ENCODE measurements at places on chromosomes 3 and 15. TPM values are rescaled to one million over a fixed set of nuclear protein-coding genes. Genes with fewer than 3 reads are reported as not detected.

Gene GHSR
- not detected for total RNA-seq

DNA sequence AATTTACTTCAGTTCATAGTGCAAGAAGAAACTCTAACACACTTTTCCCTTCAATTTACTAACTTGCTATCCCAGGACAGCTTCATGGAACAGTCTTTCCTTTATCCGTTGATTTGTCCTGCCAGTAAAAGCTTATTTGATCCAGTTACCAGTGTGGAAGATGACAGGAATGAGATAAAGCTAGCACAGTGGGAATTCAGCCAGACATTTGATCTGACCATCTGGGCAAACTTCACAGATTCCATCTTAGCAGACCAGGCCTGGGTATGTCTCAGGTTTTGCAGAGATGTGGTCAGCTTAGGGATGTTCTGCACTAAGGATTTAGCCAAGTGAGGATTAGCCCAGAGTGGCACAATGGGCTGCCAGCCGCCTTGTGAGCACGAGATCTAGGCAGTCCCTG is 19.7 kb downstream of the CEMIP start:
- no peak for DNase-seq
- H3K27me3 ChIP-seq: peaks cover 7% of the 10 kb centered on the region
- H3K36me3 ChIP-seq: no peaks in the 10 kb centered on the region
- H3K4me1 ChIP-seq: no peaks in the 10 kb centered on the region

DNA sequence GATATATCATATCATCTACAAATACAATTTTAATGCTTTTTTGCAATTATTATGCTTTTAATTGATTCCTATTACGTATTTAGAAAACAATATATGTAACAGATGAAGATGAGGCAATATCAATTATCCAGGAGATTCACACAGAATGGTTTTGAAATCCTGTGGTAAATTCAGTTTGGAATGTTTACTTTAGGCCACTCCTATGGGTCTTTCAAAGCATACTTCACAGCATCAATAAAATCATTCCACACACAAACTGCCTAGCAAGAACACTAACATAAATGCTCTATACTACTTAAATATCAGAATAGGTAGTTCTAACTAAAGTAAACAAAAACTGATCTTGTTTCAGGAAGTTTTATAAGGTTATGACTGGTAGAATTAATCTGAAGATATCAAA is 90.5 kb downstream of the FAM227B start:
- no peak for DNase-seq

- peaks cover 13% of the 10 kb centered on the region for H3K4me1 ChIP-seq
- H3K36me3 ChIP-seq: peaks cover 8% of the 10 kb centered on the region
- no peak overlapping the region for H3K4me3 ChIP-seq
- no peak for DNase-seq
- H3K27me3 ChIP-seq: no peaks in the 10 kb centered on the region
Observed at GRCh38 chr15:41810651-41811431, 17.1 kb upstream of the JMJD7 start.

- H3K4me3 ChIP-seq: no peak overlapping the region
- no peak for DNase-seq
- H3K27me3 ChIP-seq: no peaks in the 10 kb centered on the region
- no peak overlapping the region for H3K27ac ChIP-seq
Observed at GRCh38 chr3:13582366-13583250, 33.7 kb downstream of the FBLN2 start.

Gene CPLX3
- not detected for total RNA-seq

- no peaks in the 10 kb centered on the region for H3K36me3 ChIP-seq
- no peak for DNase-seq
- H3K4me1 ChIP-seq: peaks cover 21% of the 10 kb centered on the region
- no peak overlapping the region for H3K27ac ChIP-seq
Observed at GRCh38 chr3:178381971-178382448, 154.2 kb upstream of the KCNMB2 start.

DNA sequence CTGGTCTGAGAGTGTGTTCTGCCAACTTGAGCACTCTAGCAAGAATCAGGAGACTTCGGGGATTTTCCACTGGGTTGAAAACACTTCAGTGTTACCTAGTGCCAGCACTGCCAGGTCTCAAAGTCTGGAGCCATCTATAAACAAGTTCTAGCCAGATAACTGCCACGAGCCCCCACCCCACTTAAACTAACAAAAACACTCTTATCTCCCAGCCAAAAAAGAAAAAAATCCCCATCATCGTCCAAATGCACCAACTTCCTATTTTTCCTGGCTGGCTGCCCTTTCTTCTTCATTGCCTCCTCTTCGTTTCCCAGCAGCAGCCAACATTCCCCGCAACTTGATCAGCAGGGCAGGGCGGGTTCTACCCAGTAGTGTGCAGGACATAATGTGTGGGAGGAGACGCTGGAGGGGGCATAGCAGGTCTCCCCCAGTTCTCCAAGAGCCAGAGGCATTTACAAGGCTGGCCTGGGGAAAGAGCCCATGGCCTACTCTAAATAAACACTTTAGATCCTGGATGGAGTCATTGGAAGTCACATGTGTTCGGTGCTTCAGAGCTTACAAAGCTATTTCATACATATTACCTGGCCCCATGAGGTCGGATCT is 29.5 kb downstream of the C2CD4B start:
- DNase-seq: no peak
- peaks cover 5% of the 10 kb centered on the region for H3K4me1 ChIP-seq
- H3K36me3 ChIP-seq: no peaks in the 10 kb centered on the region

Gene CLDN18
- total RNA-seq: 7.3 TPM

DNA sequence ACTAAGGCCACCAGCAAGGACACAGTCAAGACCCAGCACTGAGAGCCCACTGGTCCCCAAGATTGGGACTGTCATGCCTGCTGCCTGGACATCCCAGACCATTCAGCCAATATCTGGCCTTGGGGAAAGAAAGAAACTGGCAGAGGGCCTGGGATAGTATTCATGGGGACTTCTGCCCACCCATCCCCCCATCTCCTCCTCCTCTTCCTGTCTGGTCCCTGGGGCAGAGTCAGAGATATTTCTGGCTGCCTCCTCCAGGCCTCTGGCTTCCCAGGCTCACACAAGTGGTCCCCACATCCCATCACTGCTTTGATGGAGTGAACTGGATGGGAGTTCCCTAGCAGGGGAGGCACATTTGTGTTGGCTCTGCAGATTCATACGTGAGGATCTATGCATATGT is 4.2 kb upstream of the RASL12 start:
- no peaks in the 10 kb centered on the region for H3K36me3 ChIP-seq
- H3K27me3 ChIP-seq: peaks cover 22% of the 10 kb centered on the region
- DNase-seq: no peak
- no peak overlapping the region for H3K4me3 ChIP-seq

Gene GOLGA8H
- total RNA-seq: 0.77 TPM

GRCh38 chr15:51709031-51709430 is 27.7 kb downstream of the SCG3 start:
- H3K27ac ChIP-seq: no peak overlapping the region
- peaks cover 4% of the 10 kb centered on the region for H3K27me3 ChIP-seq
- no peak overlapping the region for H3K4me3 ChIP-seq
- no peaks in the 10 kb centered on the region for H3K36me3 ChIP-seq

- H3K27ac ChIP-seq: no peak overlapping the region
- H3K27me3 ChIP-seq: peaks cover 49% of the 10 kb centered on the region
- no peaks in the 10 kb centered on the region for H3K4me1 ChIP-seq
- no peaks in the 10 kb centered on the region for H3K36me3 ChIP-seq
- H3K4me3 ChIP-seq: no peak overlapping the region
Observed at GRCh38 chr3:14042680-14043079, 82.0 kb downstream of the CHCHD4 start.

GRCh38 chr3:41199866-41200668 is 762 bp downstream of the CTNNB1 start:
- H3K27ac ChIP-seq: peak overlapping the region; percentile 87
- no peaks in the 10 kb centered on the region for H3K27me3 ChIP-seq
- H3K36me3 ChIP-seq: peaks cover 4% of the 10 kb centered on the region
- H3K4me3 ChIP-seq: peak overlapping the region; percentile 99
- H3K4me1 ChIP-seq: peaks cover 28% of the 10 kb centered on the region

DNA sequence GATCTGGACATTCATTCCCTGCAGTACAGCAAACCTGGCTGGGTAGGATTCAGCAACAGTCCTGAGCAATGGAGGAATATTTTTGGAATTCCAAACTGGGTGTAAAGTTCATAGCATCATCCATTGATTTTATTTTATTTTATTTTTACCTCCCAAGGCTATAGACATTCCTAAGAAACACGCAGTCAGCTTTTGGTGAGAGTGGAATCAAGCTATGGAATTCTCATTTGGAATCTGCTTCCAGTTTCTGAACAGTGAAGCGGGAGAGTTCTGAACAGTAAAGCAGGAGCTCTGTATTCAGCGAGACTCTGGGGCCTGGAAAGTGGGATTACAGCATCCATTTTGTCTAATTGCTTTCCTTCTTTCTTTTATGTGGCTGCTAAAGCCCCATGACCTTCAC is 1.4 kb upstream of the PDZRN3 start:
- no peaks in the 10 kb centered on the region for H3K36me3 ChIP-seq
- H3K27ac ChIP-seq: no peak overlapping the region
- peak overlapping the region; percentile 93 for H3K4me3 ChIP-seq
- peaks cover 41% of the 10 kb centered on the region for H3K4me1 ChIP-seq
- no peak for DNase-seq
- peaks cover 26% of the 10 kb centered on the region for H3K27me3 ChIP-seq

DNA sequence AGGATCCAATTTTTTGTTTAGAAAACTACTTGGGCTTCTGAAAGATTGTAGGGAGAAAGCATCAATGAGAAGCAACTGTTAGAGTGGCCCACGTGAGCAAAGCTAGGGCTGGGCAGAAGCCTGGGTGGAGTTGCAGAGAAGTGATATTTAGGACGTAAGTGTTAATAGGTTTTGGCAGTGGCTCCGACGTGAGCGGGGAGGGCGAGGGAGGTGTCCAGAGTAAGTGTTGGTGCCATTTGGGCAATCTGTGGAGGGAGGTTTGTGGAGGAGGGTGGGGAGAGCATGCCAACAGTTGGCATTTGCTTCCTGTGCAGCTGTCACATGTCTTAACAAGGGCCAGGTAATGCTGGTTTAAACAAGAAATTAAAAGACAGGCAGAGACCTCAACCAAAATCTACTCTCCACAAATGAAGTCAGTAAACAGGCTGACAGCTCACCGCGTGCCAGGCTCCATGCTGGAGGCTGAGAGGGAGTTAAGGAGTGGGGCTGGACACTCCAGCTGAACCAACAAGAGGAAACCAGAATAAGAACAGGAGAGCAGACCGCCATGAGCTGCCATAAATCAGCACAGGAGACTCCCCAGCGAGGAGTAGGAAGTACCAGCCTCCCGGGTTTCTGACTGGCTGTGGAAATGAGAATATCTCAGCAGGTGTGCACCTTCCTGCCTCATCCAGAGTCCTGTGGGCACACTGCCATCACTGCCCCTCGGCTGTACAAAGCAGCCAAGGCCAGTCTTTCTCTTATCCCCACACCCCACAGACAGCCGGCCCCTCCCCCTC is 232.6 kb downstream of the ABHD5 start:
- peaks cover 35% of the 10 kb centered on the region for H3K27me3 ChIP-seq
- no peak overlapping the region for H3K27ac ChIP-seq
- DNase-seq: no peak
- no peaks in the 10 kb centered on the region for H3K36me3 ChIP-seq

Gene HESX1
- 0.40 TPM for total RNA-seq

GRCh38 chr3:183563536-183563874 is 8.0 kb upstream of the KLHL6 start:
- H3K27ac ChIP-seq: no peak overlapping the region
- H3K36me3 ChIP-seq: no peaks in the 10 kb centered on the region
- H3K4me1 ChIP-seq: peaks cover 5% of the 10 kb centered on the region
- H3K27me3 ChIP-seq: no peaks in the 10 kb centered on the region

GRCh38 chr3:21830541-21830940 is 79.5 kb upstream of the ZNF385D start:
- H3K27ac ChIP-seq: no peak overlapping the region
- no peak overlapping the region for H3K4me3 ChIP-seq
- no peaks in the 10 kb centered on the region for H3K27me3 ChIP-seq
- no peaks in the 10 kb centered on the region for H3K36me3 ChIP-seq
- H3K4me1 ChIP-seq: no peaks in the 10 kb centered on the region
- no peak for DNase-seq

DNA sequence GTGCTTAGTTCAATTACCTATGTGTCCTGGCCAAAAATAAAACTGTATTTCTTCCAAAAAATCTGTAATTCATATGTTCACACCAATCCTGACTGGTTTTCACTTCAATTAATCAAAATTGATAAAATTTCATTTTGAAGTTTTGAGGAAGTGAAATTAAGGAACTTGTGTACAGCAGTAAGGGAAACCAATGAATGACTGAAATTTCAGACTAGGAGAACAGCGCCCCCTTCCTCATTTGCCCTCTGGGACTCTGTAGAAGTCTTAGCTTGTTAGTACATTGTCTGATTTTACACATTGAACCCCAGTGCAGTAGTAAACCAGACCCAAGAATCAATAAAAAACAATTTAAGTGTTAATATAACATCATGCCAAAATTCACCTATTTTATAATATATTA is 495.3 kb upstream of the AGTR1 start:
- peaks cover 3% of the 10 kb centered on the region for H3K27me3 ChIP-seq
- H3K4me1 ChIP-seq: peaks cover 13% of the 10 kb centered on the region
- no peak for DNase-seq
- no peak overlapping the region for H3K4me3 ChIP-seq

DNA sequence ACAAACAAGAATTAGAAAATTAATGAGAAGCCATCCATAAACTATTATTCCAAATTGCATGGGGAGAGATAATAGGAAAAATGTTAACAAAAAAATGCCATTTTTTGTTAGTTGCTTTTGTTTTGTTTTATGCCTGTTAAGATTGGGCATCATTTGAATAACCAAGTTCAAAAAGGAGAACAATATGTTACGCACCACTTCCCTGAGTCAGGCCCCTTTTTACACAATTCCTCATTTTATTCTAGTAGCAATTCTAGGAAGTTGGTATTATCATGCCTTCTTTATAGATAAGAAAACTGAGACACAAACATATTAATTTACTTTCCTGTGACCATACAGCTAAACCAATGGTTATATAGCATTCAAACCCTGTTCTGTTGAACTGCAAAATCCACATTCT is 736.9 kb upstream of the CCDC54 start:
- H3K36me3 ChIP-seq: no peaks in the 10 kb centered on the region
- no peak for DNase-seq
- no peak overlapping the region for H3K4me3 ChIP-seq
- H3K4me1 ChIP-seq: no peaks in the 10 kb centered on the region
- H3K27me3 ChIP-seq: no peaks in the 10 kb centered on the region
- H3K27ac ChIP-seq: no peak overlapping the region

- no peaks in the 10 kb centered on the region for H3K36me3 ChIP-seq
- peak overlapping the region; percentile 88 for H3K27ac ChIP-seq
- H3K27me3 ChIP-seq: peaks cover 70% of the 10 kb centered on the region
- no peak for DNase-seq
- H3K4me1 ChIP-seq: peaks cover 29% of the 10 kb centered on the region
Observed at GRCh38 chr3:186110975-186111974, 2.4 kb upstream of the ETV5 start.

DNA sequence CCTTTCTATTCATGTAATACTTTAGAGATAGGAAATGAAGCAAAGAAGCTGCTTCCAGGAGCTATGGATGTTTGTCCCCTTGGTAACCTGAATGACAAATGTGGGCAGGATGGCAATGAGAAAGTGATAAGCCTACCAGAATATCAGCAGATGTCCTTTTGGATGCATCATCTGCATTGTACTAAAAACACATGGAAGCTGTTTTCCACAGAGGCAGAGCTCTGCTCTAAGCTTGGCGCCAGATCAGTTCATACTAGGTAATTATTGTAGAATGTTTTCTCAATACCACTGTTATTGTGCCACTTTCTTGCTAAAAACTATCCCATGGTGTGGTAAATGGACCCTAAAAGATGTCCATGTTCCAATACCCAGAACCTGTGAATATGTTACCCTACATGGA is 100.2 kb downstream of the DTWD1 start:
- H3K27ac ChIP-seq: no peak overlapping the region
- no peaks in the 10 kb centered on the region for H3K36me3 ChIP-seq
- no peak for DNase-seq
- H3K4me1 ChIP-seq: no peaks in the 10 kb centered on the region

Measured in type B pancreatic cell (in vitro differentiated cells).